Nucleus accumbens (tissue), 56 donors: ENCODE measurements at places on chromosomes 5 and 9.

DNA sequence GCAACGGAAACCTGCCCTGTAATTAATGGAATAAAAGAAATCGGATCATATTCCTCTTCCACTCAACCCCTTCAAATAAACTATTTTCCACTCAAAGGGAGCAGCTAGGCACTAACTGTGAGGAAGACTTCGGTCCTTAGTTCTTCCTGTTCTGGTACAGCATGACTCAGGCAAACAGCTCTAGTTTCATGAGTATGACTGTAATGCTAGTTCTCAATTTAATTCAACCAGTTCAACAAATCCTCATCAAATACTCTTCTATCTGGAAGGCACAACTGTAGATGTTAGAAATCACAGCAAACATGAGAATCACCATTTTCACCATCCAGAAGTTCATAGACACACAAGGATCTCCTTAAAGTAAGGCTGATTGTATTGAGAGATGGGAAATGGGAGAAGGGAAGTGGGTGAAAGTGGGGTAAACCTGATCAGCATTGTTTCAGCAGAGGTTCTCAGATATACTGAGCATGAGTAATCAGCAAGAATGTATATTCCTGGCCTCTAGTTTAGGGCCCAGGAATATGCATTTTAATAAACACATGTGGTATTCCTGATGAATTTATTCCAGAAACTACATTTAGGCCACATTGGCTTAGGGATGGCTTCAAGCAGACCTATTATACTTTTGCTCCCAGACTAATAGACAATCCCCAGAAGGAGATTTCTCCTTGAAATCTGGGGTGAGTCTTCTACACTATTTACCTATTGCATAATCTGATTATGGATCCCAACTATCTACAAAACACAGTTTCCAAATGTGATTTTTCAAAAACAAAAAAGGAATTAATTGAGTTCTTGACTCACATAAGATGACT, 141.1 kb upstream of the SLC12A2 start:
- DNase-seq = no peak

- DNase-seq = no peak
Measured at GRCh38 chr5:50667653-50668595, 1.5 kb downstream of the PARP8 start.

GRCh38 chr9:21311889-21312288, 6.8 kb upstream of the IFNA5 start:
- no peak for DNase-seq

DNA sequence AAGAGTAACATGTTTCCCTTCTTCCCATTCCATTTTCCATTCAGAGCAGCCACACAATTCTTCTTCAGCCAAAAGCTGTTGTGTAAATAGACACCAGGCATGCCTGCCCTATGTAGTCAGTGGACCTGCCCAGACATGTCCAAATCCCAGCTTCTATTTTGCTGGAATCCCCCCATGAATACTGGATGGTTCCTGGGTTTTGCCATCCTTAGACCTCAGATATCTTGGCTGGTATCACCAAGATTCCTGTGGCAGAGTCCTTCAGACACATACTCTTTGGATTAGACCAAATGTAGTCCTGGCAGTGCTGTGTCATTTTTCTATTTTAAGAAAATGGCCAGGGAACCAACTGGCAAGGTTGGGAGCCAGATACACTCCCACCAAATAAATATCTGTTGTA, 10.3 kb downstream of the FST start:
- DNase-seq = no peak

- DNase-seq = peak; percentile 69
Measured at GRCh38 chr9:130680836-130681768, 12.5 kb upstream of the EXOSC2 start.

DNA sequence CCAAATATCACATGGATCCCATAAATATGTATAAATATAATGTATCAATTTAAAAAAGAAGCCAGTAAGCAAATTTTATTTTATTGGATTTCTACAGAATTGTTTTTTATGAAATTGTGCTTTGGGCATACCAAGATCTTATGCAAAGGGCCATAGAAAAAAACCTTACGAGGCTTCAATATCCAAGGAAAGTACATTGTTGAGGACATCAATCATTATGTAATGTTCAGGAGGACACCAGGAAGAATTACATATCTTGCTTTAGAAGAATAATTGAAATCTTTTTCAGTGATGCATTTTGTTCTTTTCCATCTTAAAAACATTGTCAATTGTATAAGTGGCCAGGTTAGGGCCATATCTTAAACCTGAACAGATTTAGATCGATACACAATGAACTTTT, 187.8 kb upstream of the GAS1 start:
- no peak for DNase-seq

GRCh38 chr5:74231697-74232096, 408.8 kb downstream of the ENC1 start:
- DNase-seq = no peak
